ENCODE measurements at places on chromosomes 13 and 19.
A peak's percentile ranks its signal among the peaks of the same experiment; 100 is the strongest.

- DNase-seq, result no peak
Observed at GRCh38 chr19:49850221-49850486, 805 bp upstream of the PTOV1 start.

GRCh38 chr13:48424212-48424611 is 11.3 kb upstream of the LPAR6 start:
- DNase-seq, result no peak

GRCh38 chr19:4878491-4878968 is 11.1 kb upstream of the PLIN3 start:
- no peak for DNase-seq

DNA sequence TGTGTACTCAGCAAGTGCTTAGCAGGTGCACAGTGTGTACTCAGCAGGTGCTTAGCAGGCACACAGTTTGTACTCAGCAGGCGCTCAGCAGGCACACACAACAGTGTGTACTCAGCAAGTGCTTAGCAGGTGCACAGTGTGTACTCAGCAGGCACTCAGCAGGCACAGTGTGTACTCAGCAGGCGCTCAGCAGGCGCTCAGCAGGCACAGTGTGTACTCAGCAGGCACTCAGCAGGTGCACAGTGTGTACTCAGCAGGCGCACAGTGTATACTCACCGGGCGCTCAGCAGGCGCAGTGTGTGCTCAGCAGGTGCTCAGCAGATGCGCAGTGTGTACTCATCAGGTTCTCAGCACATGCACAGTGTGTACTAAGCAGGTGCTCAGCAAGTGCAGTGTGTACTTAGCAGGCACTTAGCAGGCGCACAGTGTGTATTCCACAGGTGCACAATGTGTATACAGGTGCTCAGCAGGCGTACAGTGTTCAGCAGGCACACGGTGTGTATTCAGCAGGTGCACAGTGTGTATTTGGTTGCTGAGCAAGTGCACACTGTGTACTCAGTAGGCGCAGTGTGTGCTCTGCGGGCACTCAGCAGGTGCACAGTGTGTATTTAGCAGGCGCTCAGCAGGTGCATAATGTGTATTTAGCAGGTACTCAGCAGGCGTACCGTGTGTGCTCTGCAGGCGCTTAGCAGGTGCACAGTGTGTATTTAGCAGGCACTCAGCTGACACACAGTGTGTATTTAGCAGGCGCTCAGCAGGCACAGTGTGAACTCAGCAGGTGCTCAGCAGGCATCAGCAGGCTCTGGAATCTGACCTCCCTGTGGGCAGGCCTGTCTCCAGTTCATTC is 15.1 kb downstream of the CRTC1 start:
- no peak for DNase-seq

DNA sequence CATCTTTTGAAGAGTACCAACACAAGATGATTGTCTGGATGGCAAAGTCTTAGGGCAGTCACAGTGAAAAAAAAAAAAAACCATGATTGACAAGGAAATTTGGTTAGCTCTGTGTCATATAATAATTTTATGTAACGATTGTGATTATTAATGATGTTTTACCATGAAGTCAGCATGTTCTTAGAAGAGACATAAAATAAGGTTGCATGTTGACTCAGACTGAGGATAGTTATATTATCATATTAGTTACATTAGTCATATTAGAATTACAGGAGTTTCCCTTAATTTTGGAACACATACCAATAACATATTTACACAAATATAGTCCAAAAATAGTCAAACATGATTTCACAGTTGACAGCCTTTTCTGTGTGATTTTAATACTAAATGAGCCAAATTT is 5.7 kb downstream of the ZNF431 start:
- no peak for DNase-seq

GRCh38 chr13:37747071-37747612 is 122.4 kb downstream of the TRPC4 start:
- no peak for DNase-seq

- DNase-seq, result no peak
Observed at GRCh38 chr13:91405240-91405639, 6.8 kb downstream of the GPC5 start.

DNA sequence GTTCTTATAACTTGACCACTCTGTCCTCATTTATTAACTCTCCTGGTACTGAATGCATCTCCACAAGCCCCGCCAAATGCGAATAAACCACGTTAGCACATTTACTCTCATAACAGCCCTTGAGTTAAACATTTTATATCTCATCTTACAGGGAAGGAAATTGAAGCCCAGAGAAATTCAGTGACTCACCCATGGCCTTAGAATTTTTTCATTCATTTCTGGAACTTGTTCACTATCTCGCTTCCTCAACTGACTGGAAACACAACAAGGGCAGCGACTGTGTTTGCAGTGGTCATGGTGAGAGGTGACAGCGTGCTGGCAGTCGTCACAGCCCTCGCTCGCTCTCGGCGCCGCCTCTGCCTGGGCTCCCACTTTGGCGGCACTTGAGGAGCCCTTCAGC is 39.5 kb downstream of the SERP2 start:
- no peak for DNase-seq

DNA sequence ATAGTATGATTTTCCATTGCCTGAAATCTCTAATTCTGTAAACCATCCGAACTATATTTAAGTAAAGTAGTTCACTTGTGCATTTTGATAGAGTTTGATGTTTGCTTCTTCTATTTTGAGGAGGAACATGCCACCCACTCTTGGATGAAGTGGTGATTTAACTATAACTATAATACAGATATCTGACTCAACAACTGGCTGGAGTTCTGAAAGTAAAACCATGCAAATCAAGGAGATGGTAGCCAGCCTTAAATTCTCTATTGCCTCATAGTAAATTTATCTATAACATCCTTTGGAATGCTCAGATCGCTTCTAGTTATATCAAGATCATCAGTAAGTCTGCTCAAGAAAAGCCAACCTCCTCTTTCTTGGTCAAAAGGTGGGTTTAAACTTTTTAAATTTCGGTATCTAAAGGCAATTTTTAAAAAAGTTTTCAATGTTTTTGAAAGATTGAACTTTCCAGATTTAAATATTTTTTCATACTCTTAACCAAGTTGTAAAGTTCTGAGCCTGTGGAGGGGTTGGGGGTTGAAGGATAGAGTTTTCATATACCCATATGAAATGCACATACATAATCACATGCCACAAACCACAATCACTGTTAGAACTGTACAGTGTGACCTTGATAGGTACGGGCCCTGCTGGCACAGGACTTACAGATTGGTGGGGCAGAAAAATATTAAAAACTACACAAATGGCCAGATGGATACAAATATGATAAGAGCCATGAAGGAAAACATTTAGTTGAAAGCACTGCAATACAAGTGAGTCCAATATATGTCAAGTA is 90.5 kb upstream of the RFC3 start:
- DNase-seq, result no peak

DNA sequence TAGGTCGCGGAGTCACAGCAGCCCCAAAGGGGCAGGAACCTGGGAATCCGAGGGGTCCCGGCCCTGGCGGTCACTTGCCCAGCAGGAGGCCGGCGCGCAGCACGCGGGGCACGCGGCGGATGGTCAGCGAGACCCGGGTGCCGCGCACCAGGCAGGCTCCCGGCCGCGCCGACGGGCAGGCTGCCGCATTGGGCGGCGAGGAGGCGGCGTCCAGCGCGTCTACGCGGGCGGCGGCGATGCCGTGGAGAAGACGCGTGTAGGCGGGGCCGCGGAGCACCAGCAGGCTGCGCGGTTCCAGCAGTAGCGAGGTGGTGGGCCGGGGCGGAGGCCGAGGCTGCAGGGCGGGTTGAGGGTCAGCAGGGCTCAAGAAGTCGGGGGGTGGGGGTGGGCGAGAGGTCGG is 607 bp upstream of the SYNE4 start:
- DNase-seq, result peak; percentile 60

All from activated CD4-positive, alpha-beta memory T cell treated with anti-CD3 and anti-CD28 coated beads, Interleukin-2, amount 10 ng/mL, durations not matched to agents 7 days and 5 days (primary cell).